Inflammatory macrophage treated with lipopolysaccharide for 4 hours (primary cell): ENCODE measurements at places on chromosomes 1 and 21.

DNA sequence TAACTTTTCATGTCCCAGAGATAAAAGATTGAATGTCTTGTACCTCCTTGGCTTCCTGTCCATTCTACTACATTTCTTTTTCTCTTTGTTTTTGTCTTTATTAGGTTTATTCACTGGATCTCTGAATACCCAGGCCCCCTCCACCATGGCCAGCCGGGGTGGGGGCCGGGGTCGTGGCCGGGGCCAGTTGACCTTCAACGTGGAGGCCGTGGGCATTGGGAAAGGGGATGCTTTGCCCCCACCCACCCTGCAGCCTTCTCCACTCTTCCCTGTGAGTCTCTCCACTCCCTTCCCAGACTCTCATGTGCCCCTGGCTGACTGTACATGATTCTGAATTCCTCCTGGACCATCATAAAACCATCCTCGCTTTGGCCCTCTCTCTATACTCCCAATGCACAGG is 10.2 kb downstream of the POLR3GL start:
- DNase-seq, result no peak

- DNase-seq, result no peak
These were observed 6.7 kb downstream of the POFUT2 start for GRCh38 chr21:45280969-45281368.

DNA sequence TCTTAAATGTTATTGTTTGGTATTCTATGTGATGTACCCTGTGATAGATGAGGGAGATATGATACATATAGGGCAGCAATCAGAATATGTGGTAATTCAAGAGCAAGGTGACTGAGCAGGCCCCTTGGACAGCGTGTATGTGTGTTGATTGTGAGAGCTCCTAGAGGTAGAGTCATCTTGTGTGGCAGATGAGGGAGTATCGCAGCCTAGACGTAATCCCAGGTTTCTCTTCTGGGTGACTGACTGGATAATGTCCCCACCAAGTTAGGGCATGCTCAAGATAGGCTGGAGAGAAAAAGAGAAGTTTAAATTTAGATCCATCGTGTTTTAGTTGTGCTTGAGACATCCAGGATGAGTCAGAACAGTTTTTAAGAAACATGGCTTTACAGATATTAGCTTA is 185.3 kb downstream of the ZP4 start:
- DNase-seq, result no peak

DNA sequence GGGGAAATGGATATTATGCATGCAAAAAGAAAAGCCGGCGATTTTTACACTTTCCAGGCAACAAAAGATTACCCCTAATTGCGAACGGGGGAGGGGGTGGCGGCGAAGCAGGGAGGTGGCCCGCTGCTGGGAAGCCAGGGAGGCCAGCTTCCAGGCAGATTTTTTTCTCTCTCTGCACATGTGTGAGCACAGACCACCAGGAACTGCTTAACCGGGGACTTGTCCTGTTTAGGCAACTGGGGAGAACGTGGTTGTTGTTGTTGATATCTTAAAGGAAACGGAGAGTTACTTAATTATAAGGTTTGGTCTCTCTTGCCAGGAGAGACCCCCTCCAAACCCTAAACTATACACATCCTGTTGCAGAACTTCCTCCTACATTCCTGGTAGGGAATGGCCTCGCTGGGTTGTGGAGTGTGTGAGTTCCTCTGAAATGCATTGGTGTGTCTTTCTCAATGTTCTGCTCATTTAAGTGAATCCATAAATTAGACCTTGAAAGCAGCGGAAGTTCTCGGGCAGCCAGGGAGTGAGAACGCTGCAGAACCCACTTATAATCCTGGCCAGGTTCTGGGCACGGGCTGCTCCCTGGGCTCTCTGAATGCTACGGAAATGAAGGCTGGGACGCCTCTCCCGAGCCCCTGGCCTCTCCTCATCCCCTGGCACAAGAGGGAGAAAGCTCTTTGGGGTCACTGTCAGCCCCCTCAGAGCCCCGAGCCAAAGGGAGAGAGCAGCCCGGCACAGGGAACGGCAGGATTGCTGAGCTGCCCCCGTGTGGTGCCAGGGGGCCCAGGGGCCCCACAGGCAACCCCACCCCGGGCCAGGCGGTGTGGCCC is 250.0 kb downstream of the FOXD2 start:
- DNase-seq, result no peak

GRCh38 chr1:94115254-94115899 is 5.6 kb downstream of the ABCA4 start:
- DNase-seq, result no peak

DNA sequence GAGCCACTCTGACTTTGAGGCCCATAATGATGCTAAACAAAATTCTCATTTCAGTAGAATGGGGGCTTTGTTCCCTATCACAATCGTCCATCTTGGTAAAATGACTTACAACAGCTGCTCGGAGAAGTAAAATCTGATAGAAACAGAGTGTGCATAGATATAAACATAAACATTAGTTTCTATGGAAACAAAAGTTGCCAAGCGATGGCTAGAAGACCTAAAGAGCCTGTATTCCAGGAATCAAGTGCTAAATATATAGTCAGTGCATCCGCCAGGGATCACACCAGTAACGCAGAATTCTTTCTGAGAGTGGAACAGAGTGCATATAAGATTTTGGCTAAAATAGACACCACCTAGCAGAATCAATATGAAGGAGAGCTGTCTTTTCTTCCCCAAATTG is 91.2 kb upstream of the KAZN start:
- no peak for DNase-seq

- no peak for DNase-seq
These were observed 101.2 kb downstream of the ZSCAN20 start for GRCh38 chr1:33573661-33574060.
